ENCODE measurements at places on chromosomes 13 and 19. TPM values are rescaled to one million over a fixed set of nuclear protein-coding genes. Genes with fewer than 3 reads are reported as not detected.

Gene SIGLEC5
- total RNA-seq, result not detected

Gene TICAM1
- 2.8 TPM for total RNA-seq

Gene VSTM1
- not detected for total RNA-seq

Gene CEACAM6
- not detected for total RNA-seq

Gene CFAP97D2
- not detected for total RNA-seq

Gene ONECUT3
- total RNA-seq, result not detected

Gene ZSCAN4
- not detected for total RNA-seq

Gene S1PR4
- total RNA-seq, result under 0.01 TPM

Gene NLRP11
- total RNA-seq, result not detected

Gene TJP3
- total RNA-seq, result 0.12 TPM

Gene DCAF15
- total RNA-seq, result 14.9 TPM

Gene PRR20E
- total RNA-seq, result not detected

Gene HPN
- not detected for total RNA-seq

Gene PLEKHJ1
- 61.1 TPM for total RNA-seq

Gene SMIM44
- total RNA-seq, result not detected

Gene NPHS1
- under 0.01 TPM for total RNA-seq

Gene C13orf42
- total RNA-seq, result not detected

Gene ATP5F1D
- total RNA-seq, result 26.2 TPM

Gene SPTBN4
- total RNA-seq, result 7.4 TPM

Gene C19orf73
- 1.2 TPM for total RNA-seq

Gene CHMP2A
- 115 TPM for total RNA-seq

Gene EPS8L1
- total RNA-seq, result 1.8 TPM

Gene COX6B2
- total RNA-seq, result not detected

Gene BRSK1
- 7.0 TPM for total RNA-seq

Gene JAK3
- total RNA-seq, result 0.55 TPM

Gene CEACAM8
- total RNA-seq, result not detected
